ENCODE measurements at places on chromosomes 1 and 21.

- DNase-seq, result no peak
These were observed 835 bp upstream of the LCE1D start for GRCh38 chr1:152795686-152796085.

DNA sequence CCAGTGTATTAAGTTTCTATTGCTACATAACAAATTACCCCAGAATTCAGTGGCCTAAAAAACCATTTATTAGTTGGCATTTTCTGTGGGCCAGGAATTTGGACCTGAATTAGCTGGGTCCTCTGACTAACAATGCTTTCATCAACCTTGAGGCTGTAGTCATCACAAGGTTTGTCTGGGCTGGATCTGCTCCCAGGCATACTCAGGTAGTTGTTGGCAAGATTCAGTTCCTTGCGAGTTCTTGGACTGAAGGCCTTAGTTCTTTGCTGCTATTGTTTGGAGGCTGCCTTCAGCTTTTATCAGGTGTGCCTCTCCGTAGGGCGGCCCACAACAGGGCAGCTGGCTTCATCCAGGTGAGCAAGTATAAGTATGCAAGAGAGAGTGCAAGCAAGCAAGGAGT lies 31.4 kb upstream of the DEPDC1 start:
- DNase-seq, result no peak

GRCh38 chr1:23497777-23498439 lies 13.9 kb upstream of the ASAP3 start:
- no peak for DNase-seq

GRCh38 chr1:164617377-164618201 lies 58.6 kb downstream of the PBX1 start:
- DNase-seq, result no peak

DNA sequence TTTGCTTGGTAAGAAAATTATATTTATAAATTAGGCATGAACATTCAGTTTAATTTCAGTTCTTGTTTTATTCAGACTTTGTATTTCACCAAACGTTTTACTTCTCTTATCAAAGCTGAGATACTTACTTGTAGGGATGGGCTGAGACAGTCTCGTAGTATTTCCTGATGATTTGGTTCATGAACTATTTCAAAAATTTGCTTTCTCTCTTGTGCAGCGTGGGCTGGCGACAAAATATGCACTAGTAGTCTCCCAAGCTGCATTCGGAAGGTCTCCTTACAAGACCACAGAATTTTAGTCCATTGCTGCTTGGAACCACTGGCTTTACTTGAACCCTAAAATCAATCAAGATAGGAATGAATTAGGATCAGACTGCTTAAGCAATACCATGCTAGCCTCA lies 91.7 kb upstream of the GNG4 start:
- no peak for DNase-seq

DNA sequence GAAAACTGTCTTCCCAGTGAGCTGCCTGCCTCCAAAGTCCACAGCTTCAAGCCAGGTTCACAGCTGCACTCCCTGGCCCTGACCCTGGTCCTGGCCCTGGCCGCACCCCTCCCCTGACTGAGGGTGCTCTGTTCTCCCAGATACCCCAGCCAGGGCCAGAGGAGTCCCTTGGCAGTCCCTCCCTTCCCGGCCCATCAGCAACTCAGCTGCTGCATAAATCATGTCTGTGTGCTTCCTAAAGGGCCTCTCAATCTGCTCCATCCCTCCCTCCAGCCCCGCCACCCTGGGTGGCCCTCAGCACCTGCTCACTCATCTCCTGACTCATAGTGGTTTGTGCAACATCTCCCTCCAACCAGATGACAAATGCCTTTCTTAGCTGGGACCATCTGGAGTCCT lies 24.8 kb upstream of the C1orf174 start:
- DNase-seq, result no peak

- DNase-seq, result no peak
These were observed 120.6 kb upstream of the RAVER2 start for GRCh38 chr1:64624218-64624713.

GRCh38 chr1:29148656-29149491 lies 25.2 kb upstream of the TMEM200B start:
- DNase-seq, result no peak

All from stimulated activated CD4-positive, alpha-beta T cell treated with anti-CD3 and anti-CD28 coated beads, TNF-alpha, amount 100 ng/mL, for 4 hours (primary cell).